Suppressor macrophage treated with lipopolysaccharide for 4 hours (primary cell): ENCODE measurements at places on chromosomes 1 and 21.

DNA sequence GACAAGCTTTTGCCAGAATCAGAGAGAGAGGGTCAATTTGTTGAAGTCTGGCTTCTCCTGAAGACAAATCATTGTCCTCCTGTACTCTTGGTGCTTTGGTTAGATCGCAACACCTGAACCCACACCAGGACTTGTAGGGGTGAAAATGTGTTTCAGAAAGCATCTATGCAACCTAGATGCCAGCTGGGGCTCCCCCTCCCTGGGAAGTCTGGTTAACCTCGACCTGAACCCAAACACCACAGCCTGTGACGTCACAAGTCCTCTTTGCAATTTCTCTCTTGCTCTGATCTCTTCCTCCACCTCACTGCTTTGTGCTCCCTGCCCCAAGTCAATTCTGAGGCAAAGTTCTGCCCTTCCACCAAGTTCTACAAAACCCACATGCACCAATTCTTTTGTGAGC lies 42.8 kb upstream of the USP24 start:
- DNase-seq, result no peak

GRCh38 chr1:54028306-54029251 lies 10.6 kb upstream of the LDLRAD1 start:
- DNase-seq, result no peak

GRCh38 chr1:4752059-4752458 lies 97.7 kb downstream of the AJAP1 start:
- no peak for DNase-seq

DNA sequence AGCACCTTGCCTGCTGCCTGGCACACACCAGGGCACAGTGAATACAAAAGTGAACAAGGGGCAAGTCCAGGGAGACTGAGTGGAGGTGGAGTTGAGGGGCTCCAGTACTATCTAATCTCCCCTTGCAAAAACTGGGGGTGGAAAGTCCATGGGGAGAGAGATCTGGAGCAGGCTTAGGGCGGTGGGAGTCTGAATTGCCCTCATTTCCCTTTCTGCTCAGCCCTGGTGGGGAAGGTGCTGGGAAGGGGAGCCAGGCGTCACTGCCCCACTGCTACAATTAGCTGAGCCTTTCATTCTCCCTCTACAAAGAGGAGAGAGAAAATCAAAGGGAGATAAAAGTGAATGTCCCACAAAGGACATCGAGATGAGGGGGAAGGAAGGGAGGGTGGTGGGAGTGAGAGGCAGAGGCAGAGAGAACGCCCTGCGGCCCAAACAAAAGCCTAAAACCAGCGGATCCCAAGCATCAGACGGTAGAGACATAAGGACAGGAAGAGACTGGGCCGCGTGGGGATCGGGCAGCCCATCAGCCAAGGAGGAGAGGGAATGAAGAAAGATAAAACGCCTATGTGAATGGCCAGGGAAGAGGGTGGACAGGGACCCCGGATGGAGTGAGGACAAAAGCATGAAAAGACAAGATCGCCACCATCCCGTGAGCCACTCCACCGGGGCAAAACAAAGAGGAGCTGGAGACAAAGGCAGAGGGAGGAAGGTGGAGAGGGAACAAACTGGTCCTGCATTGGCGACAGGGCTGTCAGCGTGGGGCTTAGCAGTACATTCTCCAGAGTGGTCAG lies 46.8 kb upstream of the SOX13 start:
- DNase-seq, result no peak

DNA sequence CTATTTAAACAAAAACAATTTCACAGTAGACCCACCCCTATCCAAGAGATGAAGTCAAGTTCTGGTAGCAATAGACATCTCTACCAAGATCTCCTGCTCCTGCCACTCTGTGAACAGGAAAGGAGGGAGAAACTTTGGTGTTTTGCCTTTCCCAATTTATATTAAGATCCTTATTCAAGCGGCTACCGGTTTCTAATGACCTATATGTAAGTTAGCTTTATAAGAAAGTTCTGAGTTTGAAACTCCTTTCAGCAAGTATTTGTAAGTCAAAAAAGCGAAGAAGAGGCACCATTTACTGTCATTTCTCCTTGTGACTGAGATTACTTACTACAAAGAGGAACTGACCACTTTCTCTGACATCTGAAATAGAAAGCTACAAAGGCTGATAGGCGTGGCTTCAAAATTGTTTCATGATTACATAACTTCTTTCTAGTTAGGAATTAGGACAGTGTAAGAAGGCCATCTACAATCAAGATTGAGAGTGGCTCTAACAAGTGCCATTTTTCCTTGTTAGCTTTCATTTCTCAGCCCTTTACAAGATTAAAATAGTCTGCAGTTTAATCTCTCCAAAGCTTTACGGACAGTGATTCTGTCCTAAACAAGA lies at the start of gene MNDA:
MNDA (plus strand) TSS at position 448 of the 604 bp plus-strand sequence. CDS start 10,803 bp downstream, outside the sequence.
- peak; percentile 96 for DNase-seq

DNA sequence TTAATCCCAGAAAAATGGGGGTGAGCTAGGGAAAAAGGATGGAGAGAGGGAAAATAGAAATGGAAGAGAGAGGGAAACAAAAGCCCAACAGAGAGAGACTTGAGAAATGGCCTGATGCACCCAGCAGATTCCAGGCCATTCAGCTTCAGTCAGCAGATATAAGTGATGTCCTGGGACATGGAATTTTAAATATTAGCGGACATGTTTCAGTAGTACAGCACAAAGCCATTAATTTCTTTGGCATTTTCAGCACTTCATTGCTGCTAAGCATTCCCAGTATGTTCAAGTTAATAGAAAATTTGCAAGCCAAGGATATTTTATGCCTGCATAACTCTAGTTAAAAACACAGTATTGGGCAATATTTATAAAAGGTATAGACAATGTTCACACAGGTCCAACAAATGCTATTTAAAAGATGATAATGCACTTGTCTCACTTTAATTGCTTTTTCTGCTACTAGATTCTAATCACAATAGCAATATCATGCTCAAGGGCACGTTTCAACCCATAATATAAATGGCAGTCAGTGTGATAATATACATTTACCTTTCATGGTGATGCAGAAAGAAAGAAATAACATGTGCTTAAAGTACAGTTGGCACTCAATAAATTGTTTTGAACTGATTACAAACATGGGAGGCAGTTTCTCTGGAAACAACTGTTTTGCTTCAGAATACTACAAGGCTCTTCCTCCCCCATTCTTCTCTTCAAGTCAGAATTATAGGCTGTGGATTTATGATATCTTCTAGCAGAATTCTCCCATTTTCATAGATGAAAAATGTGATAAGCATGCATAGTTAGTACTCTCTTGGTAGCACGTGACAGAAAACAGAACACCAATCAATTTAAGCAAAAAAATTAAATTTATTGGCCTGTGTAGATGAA lies 108.1 kb upstream of the MAGI3 start:
- DNase-seq, result no peak

DNA sequence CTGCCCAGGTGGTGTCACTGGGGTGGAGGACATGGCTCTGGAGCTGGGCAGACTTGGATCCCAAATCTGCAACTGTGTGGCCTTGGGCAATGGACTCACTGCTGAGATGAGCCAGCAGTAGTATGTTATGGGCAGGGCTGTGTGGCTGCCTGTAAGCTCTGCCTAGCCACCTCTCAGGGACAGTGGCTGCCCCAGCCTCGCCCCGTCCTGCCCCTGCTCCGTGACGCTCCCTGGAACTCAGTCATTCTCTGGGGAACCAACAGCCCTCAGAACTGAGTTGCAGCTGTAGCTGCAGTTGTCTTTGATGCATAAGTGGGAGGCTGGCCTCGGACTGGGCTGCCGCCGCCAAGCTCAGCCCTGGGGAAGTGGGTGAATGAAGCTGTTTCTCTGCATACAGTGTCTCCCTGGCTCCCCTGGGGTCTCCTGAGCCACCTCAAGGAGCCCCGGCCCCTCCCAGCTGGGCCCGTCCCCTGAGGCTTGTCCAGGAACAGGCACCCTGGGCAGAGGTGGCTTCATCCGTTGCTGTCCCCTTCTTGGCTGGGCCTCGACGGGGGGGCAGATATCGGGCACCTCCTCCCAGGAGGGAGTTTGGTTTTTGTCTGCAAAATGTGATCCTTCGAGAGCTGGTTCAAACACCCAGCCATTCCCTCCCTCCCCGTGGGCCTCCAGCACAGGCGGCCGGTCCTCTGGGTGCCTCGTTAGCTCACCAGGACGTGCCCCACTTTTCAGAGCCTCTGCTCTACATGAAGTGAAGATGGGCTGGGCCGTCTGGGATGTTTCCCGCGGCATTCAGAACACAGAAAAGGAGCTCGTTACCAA lies 26.2 kb upstream of the PLCH2 start:
- no peak for DNase-seq

DNA sequence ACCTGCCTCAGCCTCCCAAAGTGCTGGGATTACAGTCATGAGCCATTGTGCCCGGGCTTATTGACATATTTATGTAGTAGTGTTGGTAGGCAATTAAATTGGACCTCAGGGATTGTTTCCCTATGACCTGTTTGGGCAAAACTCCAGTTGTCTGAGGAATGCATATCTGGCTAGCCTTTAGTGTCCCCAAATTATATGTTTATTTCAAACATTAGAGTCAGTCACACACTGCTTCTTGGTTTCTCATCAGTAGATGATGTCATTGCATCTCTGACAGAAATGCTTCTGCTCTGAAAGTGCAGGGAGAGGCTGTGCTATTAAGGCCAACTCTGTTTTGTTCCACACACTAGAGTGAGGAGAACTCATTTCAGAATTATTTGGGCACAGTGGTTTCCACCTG lies 12.5 kb downstream of the PIP5K1A start:
- DNase-seq, result no peak

DNA sequence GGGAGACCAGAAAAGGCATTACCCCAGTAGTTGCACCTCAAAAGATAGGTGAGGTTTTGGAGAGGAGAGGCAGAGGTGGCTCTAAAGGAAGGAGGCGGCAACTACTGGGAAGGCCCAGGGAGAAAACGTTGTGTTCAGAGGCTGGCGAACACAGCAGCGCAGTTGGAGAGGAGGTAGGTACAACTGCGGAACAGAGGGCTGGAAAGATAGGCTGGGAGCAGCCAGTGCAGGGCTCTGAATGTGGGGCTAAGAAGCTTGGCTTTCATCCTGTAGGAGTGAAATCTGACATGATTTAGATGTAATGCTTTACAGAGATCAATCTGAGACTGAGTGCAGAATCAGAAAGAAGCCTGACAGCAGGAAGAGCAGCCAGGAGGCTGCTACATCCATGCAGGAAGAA lies 13.0 kb downstream of the RIMS3 start:
- no peak for DNase-seq

GRCh38 chr1:20259646-20260045 lies 31.0 kb upstream of the VWA5B1 start:
- no peak for DNase-seq

DNA sequence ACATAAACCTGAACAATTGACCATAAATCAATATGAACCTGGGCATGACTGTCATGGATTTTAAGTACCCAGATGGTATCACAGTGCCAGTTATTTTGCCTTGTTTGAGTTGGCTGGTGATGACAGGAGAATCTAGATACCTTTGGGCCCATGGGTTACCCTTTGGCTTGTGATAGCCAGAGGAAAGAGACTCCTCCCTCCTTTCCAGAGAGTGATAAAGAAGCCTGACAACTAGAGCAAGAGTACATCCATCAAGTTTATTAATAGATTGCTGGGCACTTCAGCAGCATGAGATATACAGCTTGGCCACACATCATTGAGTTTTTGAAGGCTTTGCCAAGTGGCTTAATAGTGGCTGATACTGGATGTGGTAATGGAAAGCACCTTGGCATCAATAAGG lies 6.6 kb upstream of the FMO3 start:
- DNase-seq, result no peak

DNA sequence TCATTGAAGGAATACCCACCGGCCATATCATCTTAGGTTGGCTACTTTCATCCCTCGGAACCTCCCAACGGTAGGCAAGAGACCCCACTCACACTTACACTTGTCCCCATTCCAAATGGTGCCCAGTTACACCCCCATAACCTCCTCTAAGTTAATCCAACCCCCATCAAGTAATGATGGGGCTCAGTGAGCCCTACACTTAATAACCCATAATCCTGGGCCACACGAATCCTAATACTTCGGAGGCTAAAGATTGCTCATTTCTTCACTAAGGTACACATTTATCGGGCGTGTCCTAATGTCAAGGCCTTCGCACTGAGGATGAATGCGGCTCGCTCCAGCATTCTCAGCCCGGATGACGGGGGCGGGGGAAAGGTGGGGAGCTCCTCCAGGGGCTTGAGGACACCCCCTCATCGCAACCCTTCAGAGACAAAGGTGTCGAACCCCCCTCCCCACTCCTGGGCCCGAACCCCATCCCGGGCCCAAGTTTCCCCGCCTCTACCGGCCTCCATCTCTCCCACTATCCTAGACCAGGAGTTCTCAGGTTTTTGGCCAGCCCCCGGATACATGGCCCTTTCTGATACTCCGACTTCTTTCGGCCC lies 435 bp downstream of the ILF2 start:
- no peak for DNase-seq

DNA sequence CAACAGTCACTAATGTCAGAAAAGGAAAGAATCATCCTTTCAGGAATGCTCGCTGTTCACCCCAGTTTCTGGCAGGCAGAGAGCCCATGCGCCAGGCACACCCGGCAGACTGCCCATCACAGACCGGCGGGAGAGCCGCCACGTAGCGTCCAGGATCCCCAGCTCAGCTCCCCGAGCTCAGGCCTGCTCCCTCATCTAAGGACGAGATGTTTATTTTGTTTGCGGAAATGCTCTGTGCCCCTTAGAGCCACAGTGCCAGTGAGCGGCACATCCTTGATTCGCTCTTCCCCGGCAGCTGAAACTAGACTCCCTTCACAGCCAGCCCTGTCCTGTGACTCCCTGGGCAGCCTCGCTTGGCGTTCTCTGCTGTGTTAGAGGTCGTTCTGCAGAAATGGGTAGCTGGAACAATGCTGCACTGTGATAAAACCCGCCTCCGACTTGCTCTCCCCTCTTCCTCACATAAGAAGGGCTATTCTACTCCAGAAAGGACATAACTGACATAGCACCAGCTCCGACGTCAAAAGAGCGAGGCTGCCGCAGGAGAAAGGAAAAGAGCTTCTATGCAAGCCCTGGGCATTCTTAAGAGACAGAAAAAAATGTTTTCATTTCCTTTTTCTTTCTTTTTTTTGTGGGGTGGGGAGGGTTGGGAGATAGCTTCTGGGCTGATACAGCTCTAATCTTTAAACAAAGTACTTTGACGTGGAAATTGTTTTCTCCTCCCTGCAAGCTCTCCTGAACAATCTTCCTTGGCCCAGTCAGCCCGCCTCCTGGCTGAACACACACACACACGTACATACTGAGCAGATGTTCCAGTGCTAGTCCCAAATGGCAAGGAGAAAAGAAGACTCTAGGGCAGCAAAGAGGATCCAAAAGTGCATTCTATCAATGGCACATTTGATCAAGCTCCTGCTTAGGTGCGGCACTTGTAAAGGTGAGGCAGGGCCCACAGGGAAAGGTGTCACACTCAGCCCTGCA lies 37.2 kb downstream of the MRAP start:
- no peak for DNase-seq

- peak; percentile 60 for DNase-seq
Observed at GRCh38 chr1:6889875-6890480, 104.7 kb downstream of the CAMTA1 start.
